ENCODE measurements at places on chromosomes 7 and 10. TPM values are rescaled to one million over a fixed set of nuclear protein-coding genes. Genes with fewer than 3 reads are reported as not detected.

COL17A1 gene
- not detected for total RNA-seq

H2BK1 gene
- not detected for total RNA-seq

INA gene
- not detected for total RNA-seq

CYP2C9 gene
- not detected for total RNA-seq

SPDYE16 gene
- total RNA-seq: not detected

ZNF365 gene
- not detected for total RNA-seq

- no peak for DNase-seq
Measured at GRCh38 chr7:99563650-99564049, 5.2 kb downstream of the ZNF655 start.

DNA sequence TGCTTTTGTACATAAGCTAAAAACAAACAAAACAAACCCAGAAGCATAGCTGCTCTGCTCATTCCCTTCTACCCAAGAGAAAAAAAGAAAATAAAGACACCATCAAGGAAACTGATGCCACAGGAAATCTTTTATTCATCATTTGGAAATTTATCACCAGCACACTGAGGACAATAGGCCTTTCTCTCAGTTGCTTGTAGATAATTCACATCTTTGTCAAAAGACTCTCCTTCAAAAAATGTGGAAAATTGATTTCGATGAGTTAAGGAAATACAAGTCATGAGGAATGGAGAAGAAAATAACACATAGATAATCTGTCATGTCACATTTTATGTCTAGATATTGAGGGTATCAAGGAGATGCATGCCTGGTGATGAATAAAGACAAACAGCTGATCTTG lies 53.5 kb downstream of the ZNF37A start:
- no peak for DNase-seq

DNA sequence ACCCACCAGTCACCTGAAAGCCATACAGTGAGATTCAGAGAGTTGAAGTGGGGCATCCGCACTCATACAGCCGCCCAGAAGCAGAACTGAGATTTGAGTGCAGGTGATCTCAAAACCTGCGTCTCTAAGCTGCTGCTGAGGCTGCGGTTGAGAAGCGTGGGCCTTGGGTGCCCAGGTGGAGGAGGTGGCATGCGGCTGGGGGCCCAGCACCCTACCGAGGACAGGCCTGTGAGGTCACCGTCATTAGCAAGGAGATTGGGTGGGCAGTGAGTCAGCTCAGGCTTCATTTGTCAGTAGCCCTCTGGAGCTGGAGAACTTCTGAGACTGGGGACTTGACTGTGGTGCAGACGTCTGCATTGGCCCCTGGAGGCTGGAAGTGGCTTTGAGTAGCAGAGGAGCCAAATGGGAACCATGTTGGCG lies 29.8 kb downstream of the ZMIZ1 start:
- DNase-seq: no peak

GRCh38 chr10:132304756-132305509 lies 2.8 kb downstream of the STK32C start:
- no peak for DNase-seq

GRCh38 chr10:69517271-69517848 lies 55.9 kb downstream of the NEUROG3 start:
- DNase-seq: no peak

GRCh38 chr10:49168831-49169500 lies 19.2 kb downstream of the TMEM273 start:
- DNase-seq: no peak

GRCh38 chr7:2975821-2976371 lies 67.8 kb downstream of the CARD11 start:
- DNase-seq: no peak

GRCh38 chr7:102272075-102272916 lies 14.4 kb upstream of the SH2B2 start:
- peak; percentile 78 for DNase-seq

- DNase-seq: no peak
Measured at GRCh38 chr7:75537731-75538130, 45.6 kb downstream of the SPDYE5 start.

GRCh38 chr10:89516149-89516832 lies 19.1 kb downstream of the SLC16A12 start:
- peak; percentile 68 for DNase-seq

DNA sequence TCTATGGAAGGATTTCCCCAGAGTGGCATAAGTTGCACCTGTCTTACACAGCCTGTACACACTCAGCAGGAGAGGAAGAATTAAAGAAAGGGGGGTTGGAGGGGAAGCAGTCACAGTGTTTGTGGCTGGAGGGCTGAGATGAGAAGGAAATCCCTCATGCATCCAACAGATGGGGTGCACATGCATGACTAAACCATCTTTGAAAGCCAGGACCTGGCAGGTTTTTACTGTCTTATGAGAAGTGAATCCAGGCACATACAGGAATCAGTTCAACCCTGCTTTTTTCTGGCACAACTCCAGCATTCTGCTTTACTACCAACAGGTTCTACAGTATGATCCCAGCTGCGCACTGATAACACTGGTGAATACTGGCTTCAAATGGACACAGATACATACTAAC lies 107.7 kb downstream of the CACNA2D1 start:
- DNase-seq: no peak

DNA sequence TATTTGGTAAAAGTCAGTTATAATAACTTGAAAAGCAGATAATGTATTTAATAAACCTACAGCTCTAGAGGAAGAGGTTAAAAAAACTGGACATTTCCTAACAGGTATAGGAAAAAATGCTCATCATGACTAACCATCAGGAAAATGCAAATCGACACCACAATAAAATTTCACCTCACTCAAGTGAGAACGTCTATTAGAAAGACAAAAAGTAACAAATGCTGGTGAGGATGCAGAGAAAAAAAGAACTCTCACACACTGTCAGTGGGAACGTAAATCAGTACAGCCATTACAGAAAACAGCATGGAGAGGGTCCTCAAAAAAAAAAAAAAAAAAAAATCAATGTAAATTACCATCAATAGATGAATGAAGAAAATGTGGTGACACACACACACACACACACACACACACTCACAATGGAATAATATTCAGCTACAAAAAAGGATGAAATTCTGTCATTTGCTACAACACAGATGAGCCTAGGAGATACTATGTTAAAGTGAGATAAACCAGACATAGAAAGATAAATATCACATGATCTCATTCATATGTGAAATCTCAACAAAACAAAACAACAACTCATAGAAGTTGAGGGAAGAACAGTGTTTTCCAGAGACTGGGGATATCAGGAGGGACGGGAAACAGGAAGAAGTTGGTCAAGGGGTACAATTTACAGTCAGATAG lies 20.1 kb downstream of the EPC1 start:
- DNase-seq: no peak

DNA sequence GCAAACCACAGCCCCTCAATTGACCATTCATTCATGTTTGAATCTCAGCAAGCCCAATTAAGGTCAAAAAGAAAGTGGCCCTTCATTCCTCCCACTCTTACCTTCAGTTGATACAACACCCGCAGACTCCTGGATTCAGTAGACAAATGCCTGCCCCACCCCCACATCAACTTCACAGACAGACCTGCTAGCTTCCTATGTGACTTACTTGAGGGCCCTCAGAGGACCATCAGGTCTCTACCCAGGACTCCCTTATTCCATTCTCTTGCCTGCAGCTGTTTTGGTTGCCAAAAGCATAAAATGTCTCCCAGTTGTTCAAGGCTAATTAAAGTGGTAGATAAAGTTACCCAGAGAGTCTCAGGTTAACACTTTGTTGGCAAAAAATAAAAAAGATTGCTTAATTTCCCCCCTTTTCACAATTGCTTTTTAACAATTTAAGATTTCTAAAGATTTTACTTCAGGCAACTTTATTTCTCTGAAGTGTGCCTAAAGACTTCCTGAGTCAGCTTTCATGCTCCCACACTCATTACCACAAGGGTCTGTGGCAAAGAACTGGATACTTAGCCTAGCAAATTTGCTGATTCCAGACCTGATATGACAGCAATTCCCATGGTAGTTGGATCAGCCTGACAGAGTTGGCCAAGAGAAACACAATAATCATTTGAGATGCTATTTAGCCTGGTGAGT lies 3.3 kb upstream of the MTERF1 start:
- no peak for DNase-seq

- DNase-seq: no peak
Measured at GRCh38 chr7:17619196-17619818, 320.9 kb downstream of the AHR start.

GRCh38 chr7:123604739-123605138 lies 3.1 kb downstream of the ASB15 start:
- no peak for DNase-seq

DNA sequence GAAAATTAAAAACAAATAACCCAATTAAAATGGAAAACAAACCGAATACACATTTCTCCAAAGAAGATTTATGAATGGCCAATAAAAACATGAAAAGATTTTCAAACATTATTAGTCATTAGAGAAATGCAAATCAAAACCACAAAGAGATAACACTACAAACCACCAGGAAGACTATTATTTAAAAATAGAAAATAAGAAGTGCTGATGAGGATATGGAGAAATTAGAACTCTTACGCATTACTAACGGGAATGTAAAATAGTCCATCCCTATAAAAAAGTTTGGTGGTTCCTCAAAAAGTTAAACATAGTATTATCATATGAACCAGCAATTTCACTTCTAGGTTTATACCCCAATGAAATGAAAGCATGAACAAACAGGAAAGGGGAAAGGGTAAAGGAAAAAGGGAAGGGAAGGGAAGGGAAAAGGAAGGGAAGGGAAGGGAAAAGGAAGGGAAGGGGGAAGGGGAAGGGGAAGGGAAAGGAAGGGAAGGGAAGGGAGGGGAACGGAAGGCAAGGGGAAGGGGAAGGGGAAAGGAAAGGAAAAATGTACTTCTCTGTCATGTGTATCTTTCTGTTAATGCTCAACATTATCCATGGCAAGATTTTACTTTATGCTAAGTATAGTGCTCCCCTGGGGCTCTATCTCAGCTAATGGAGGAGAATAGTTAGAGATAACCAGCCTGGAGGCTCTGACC lies 125.3 kb upstream of the RSU1 start:
- no peak for DNase-seq

DNA sequence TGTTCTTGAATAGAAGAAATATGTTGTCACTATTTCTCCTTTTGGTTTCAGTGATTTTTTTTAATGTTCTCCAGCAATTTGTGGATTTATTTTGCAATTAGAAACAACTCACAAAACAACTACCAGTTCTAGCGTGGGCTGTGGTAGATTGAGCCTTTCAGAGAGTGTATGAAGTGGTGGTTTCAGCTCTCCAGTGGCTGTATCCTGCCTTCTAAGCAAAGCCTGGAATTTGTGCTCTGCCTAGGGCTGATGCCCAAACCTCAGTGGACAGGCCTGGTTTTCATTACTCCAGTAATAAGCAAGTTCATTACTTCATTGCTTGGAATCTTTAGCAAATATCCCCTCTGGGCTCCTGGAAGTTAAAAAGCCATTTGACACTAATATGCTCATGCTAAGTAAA lies 35.9 kb downstream of the APBB1IP start:
- no peak for DNase-seq

Data from uterus (tissue), 4 donors.